ENCODE measurements at places on chromosomes 6 and 20.

- DNase-seq, result no peak
Measured at GRCh38 chr6:4907602-4908001, 96.2 kb downstream of the RPP40 start.

DNA sequence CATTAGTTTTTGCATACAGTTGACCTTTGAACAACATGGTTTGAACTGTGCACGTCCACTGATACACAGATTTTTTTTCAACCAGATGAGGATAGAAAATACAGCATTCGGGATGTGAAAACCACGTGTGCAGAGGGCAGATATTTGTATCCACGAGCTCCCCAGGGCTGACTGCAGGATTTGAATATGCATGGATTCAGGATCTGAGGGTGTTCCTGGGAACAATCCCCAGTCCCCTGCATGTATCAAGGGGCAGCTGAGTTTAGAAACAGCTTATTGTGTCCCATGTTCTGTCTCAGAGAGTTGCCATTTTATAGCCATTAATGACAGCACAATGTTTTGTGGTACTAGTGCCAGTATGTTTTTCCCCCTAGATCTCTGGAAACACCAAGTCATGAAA lies 53.6 kb downstream of the CD164 start:
- DNase-seq, result no peak

DNA sequence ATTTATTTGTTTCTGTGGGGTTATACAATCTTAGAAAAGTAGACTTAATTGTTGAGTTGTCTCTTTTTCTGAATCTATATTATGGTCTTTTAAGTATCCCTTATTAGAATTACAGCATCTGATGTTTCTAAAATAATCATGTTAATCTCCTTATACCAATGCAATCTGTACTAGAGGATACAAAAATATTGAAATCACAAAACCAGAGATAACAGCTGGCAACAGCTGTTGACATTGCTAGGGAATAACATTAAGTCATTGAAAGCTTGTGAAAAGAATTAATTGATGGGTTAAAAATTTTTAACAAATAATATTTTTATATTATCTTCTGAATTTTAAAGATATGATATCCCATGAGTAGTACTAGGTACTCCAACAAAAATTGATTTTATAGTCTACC lies 162.6 kb downstream of the COL19A1 start:
- no peak for DNase-seq

DNA sequence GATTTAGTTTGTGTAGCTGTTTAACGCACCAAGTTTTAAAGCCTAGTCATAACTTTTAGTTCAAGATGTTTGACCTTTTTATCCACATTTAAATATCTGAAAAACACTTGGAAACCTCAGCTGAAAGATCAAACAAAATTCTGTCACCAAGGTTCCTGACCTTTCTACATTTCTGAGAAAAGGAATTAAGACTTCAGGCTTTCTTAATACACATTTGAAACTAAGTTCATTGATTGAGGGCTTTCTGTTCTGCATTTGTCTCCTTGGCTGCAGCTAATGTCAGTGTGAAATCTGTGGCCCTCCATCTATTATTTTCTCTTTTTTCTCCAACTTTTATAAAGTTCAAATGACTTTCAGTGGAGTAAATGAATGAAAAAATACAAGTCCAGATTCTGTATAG lies 22.7 kb upstream of the FBXL4 start:
- DNase-seq, result no peak

DNA sequence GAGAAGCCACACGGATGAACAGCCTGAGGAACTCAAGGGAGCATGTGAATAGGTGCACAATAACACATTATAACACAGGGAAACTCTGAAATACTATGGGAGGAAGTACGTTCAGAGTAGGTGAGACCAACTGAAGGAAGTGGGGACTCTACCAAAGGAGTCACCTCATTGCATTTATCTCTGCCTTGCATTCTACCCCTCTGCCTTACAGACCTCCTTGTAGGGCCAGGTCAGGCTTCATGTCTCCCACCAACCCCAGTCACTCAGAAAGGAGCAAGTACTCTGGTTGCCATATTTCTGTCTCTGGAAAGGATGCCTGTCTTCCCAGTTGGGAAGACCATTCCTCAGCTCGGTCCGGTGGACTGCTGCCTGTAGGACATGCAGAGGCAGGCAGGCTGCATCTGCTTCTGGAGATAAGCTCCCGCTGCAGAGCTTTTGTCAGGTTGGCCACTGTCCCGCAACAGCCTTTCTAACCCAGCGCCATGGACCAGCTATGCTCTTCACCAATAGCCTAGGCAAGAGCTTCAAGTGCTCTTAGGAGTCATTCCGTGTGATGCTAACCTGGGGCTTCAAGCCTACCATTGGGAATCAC lies 51.6 kb upstream of the ASIP start:
- DNase-seq, result no peak

- DNase-seq, result no peak
Measured at GRCh38 chr20:3208786-3209256, 477 bp upstream of the ITPA start.

- DNase-seq, result no peak
Measured at GRCh38 chr20:44402391-44403193, 47.1 kb downstream of the HNF4A start.

DNA sequence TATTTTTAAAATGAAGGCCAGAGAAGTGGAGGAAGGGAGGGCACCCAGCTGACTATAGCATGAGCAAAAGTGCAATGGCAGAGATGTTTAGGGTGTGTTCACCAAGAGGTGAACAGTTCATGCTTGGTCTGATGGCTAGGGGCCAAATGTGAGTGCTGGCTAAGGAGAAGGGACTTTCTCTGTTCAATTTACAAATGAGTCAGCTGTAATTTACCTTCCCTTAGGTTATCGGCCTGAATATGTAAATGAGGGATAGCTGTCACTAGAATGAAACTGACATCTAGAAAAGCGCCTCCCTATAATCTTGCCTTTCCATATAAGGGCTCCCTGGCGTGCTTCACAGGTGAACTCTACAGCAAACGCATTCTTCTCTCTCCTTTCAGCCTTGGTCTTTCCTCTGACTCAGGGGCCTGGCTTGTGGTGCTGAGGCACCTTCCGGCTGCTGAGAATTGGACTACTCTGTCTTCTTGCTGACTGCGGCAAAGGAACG lies 114.7 kb upstream of the BACH2 start:
- no peak for DNase-seq

DNA sequence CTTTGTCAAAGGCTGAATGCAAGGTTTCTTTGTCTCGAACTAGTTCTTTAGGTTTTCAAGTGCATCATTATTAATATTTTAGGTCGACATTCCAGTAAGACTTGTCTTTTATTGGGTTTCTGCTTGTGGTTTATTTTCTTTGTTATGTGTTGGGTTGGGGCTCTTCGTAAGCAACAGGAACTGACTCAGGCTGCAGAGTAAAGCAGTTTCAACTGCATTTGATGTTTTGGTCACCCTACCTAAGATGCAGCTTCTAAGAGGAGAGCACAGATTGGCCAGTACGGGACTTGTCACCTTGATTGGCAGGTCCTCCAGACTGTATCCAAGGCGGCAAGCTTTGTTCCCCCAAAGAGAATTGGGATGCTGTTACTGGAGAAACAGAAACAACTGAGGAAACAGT lies 149.5 kb upstream of the SULF2 start:
- DNase-seq, result no peak

- no peak for DNase-seq
Measured at GRCh38 chr20:4788314-4788713, 66.6 kb downstream of the PRND start.

GRCh38 chr6:124676033-124676432 lies 286.2 kb upstream of the RNF217 start:
- no peak for DNase-seq

- DNase-seq, result no peak
Measured at GRCh38 chr6:98137391-98137790, 697.0 kb upstream of the POU3F2 start.

Data from AG09319 (cell line).